Effector memory CD8-positive, alpha-beta T cell (primary cell): ENCODE measurements at places on chromosomes 6 and 20.

DNA sequence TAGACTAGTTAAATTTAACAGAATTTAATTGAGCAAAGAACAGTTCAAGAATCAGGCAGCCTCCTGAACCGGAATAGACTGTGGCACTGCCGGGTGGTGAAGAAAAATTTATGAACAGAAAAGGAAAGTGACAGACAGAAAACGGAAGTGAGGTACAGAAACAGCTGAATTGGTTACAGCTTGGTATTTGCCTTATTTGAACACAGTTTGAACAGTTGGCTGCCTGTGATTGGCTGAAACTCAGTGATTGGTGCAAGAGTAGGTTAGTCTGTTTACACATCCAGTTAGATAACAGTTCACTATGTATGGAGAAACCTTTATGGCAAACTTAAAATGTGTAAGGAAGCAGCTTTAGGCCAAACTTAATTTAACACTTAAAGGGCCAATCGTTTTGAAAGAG lies 116.0 kb upstream of the CITED2 start:
- no peaks in the 10 kb centered on the region for H3K36me3 ChIP-seq
- H3K27me3 ChIP-seq, result no peaks in the 10 kb centered on the region
- H3K4me3 ChIP-seq, result no peak overlapping the region
- peak overlapping the region; percentile 18 for H3K27ac ChIP-seq
- peak; percentile 26 for DNase-seq
- H3K4me1 ChIP-seq, result peaks cover 5% of the 10 kb centered on the region

- no peak overlapping the region for H3K27ac ChIP-seq
- H3K4me3 ChIP-seq, result no peak overlapping the region
- DNase-seq, result no peak
- H3K27me3 ChIP-seq, result no peaks in the 10 kb centered on the region
- H3K36me3 ChIP-seq, result no peaks in the 10 kb centered on the region
Observed at GRCh38 chr6:74128536-74128935, 432.5 kb downstream of the CD109 start.

DNA sequence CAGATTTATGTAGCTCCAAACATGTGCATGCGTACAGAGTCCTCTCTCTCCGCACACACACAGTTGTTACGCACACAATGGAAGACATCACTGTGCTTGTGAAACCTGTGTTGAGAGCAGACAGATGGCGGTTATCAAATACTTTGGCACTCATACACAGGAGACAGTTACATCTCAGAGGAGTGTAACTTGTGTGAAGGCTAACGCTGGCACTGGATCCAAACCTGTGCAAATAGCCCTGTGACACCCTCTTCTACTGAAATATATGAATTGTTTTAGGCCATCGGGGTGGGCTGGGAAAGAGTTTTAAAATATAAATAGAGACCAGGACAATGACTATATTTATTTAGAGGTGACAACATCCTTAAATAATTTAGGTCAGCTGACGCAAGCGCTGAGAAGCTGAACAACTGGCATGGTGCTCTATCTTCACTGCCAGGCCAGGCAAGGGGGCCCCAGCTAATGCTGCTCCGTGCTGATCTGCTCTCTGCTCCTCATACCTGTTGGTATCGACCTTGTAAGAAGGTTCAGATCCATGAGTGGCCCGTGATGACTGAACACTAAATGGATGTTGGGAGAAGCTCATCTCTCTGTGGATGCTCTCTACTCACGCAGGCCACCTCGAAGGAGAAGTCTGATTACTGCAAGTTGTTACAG lies 69.4 kb downstream of the FOXC1 start:
- no peaks in the 10 kb centered on the region for H3K36me3 ChIP-seq
- DNase-seq, result no peak
- no peak overlapping the region for H3K27ac ChIP-seq
- no peak overlapping the region for H3K4me3 ChIP-seq
- H3K27me3 ChIP-seq, result no peaks in the 10 kb centered on the region

- no peak for DNase-seq
- H3K27me3 ChIP-seq, result no peaks in the 10 kb centered on the region
- H3K36me3 ChIP-seq, result peaks cover 22% of the 10 kb centered on the region
- no peak overlapping the region for H3K4me3 ChIP-seq
Observed at GRCh38 chr6:144678844-144679243, 393.7 kb downstream of the UTRN start.

DNA sequence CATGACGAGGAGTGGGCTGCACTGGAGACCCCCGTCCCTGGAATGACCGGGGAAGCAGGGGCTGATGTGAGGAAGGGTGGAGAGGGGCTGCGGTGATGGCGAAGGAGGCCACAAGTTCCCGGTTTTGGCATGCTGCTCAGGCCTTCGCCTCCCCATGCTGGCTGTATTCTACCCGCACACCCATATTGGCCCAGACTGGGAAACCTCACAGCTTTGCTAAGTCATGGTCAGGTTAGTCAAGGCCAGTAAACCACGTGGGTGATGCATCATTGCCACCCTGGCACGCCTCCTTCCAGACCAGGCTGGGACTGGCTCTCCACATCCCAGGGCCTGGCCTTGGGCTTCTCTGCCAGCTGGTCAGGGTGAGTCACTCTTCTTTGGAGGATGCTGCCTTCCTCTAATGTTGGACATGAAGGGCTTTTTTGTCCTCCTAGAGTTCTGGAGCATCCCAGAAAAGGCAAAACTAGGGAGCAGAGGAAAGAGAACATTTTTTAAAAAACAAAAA lies 53.8 kb downstream of the PCNA start:
- H3K27me3 ChIP-seq, result no peaks in the 10 kb centered on the region
- H3K4me3 ChIP-seq, result no peak overlapping the region
- no peak overlapping the region for H3K27ac ChIP-seq
- no peak for DNase-seq
- peaks cover 3% of the 10 kb centered on the region for H3K4me1 ChIP-seq

DNA sequence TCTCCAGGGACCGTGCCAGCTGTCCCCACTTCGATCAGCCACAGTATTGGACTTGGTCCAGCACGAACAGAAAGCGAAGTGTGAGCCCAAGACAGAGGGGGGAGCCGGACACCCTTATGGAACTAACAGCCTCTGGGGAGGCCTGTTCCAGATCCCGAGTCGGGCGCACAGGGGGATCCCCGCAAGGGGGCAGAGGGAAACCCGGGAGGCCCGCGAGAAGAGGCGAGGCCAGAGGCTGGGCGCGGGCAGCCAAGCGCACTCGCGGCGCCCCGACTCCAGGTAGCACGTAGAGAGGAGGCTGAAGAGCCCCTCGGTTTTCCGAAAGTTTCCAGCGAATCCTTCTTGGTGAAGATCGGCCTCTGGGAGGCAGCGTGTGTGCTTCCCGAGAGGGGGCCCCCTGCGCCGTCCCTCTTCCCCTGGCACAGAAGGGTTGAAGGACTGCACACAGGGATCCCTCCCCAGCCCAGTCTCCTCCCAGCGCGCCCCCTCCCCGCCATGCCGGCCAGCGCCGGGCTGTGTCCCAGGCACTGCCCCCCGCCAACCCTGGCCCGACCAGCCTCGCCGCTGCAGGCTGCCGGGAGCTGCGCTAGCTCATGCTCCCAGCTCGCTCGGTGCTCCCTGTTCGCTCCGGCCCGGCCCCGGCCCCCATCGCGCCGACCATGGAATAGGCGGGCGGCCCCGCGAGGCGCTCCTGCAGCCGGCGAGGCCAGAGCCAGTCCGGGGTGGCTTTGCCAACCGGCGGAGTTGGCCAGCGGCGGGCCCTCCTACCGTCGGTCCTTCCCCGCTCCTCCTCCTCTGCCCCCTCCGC lies 577 bp upstream of the SLC24A3 start:
- DNase-seq, result no peak
- H3K27me3 ChIP-seq, result peaks cover 51% of the 10 kb centered on the region
- H3K36me3 ChIP-seq, result peaks cover 3% of the 10 kb centered on the region
- H3K27ac ChIP-seq, result no peak overlapping the region

DNA sequence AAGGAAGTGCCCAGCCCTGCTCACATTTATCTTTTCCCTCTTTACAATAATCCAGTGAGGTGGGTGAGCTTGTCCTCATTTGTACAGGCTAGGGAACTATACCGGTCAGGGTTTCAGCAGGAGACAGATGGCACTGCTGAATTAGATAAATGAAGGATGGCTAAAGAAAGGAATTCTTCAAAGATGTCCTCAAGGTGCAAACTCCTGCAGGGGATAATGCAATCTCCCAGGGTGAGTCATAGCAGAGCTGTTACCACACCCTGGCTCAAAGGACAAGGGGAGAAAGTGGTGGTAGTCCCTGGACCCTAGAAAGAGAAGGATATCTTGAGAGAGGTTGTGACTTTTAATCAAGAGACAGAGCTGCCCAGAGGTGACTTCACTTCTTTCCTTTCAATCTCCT lies 66.7 kb downstream of the RFPL4B start:
- no peak overlapping the region for H3K4me3 ChIP-seq
- no peaks in the 10 kb centered on the region for H3K36me3 ChIP-seq
- no peaks in the 10 kb centered on the region for H3K4me1 ChIP-seq
- H3K27me3 ChIP-seq, result peaks cover 17% of the 10 kb centered on the region

GRCh38 chr20:62426699-62427131 lies 624 bp downstream of the RBBP8NL start:
- H3K4me1 ChIP-seq, result peaks cover 2% of the 10 kb centered on the region
- H3K4me3 ChIP-seq, result no peak overlapping the region
- H3K36me3 ChIP-seq, result no peaks in the 10 kb centered on the region
- peaks cover 9% of the 10 kb centered on the region for H3K27me3 ChIP-seq

DNA sequence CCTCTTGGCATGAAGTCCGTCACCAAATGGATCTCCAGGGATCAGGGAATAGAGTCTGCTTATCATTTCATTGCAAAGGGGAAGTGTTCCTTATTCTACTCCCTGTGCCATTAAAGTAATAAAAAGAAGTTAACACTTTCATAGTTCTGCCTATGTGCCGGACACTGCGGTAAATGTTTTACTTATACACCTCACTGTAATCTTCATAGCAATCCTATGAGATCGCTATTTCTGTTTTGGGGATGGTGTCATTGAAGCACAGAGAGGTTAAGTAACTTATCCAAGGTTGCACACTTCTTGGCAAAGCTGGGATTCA lies 177.7 kb downstream of the TSHZ2 start:
- H3K4me3 ChIP-seq, result no peak overlapping the region
- no peak overlapping the region for H3K27ac ChIP-seq
- H3K4me1 ChIP-seq, result no peaks in the 10 kb centered on the region
- DNase-seq, result no peak
- H3K27me3 ChIP-seq, result peaks cover 14% of the 10 kb centered on the region
- no peaks in the 10 kb centered on the region for H3K36me3 ChIP-seq

- peaks cover 3% of the 10 kb centered on the region for H3K27me3 ChIP-seq
- peaks cover 3% of the 10 kb centered on the region for H3K36me3 ChIP-seq
- H3K27ac ChIP-seq, result no peak overlapping the region
- H3K4me3 ChIP-seq, result no peak overlapping the region
Observed at GRCh38 chr6:79246891-79247290, 12.4 kb upstream of the HMGN3 start.

- H3K27ac ChIP-seq, result no peak overlapping the region
- H3K27me3 ChIP-seq, result peaks cover 5% of the 10 kb centered on the region
- no peaks in the 10 kb centered on the region for H3K36me3 ChIP-seq
- H3K4me3 ChIP-seq, result no peak overlapping the region
- no peaks in the 10 kb centered on the region for H3K4me1 ChIP-seq
Observed at GRCh38 chr6:138814179-138814834, 18.4 kb downstream of the ECT2L start.

DNA sequence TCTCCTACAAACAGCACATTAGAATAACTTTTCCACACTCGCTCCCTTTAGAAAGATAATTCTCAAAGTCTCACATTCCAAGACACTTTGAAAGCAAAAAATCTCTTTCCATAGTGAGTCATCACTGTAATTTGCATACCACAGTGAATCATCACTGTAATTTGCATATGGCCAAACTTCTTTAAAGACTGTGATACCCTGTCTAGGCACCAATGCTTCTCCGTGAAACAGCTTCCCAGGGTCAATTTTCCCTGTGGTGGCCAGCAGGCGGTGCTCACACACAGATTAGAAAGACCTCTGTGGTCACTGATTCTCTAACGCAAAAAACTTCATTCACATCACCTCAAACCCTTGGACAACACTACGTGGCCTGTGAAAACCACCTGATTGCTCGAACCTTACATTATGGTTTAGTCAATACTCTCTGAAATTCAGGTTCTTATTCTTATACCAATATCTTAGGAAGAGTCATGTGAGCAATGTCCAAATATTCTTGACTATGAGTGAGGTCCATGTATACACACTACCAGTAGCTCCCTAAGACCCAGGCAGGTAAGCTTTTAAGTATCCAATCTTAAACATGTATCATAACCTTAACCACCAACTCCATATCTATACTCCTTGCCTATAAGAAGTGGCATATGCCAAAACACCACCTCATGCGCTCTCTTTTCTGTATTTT lies 78.5 kb upstream of the PHACTR1 start:
- peaks cover 22% of the 10 kb centered on the region for H3K27me3 ChIP-seq
- H3K27ac ChIP-seq, result no peak overlapping the region
- H3K4me1 ChIP-seq, result no peaks in the 10 kb centered on the region
- no peak overlapping the region for H3K4me3 ChIP-seq

- peaks cover 8% of the 10 kb centered on the region for H3K4me1 ChIP-seq
- DNase-seq, result no peak
- H3K36me3 ChIP-seq, result peaks cover 27% of the 10 kb centered on the region
- H3K4me3 ChIP-seq, result no peak overlapping the region
- H3K27ac ChIP-seq, result no peak overlapping the region
Observed at GRCh38 chr6:34587325-34587724, 31.2 kb upstream of the SPDEF start.

- no peak for DNase-seq
- H3K36me3 ChIP-seq, result peaks cover 32% of the 10 kb centered on the region
- H3K4me3 ChIP-seq, result peak overlapping the region; percentile 92
- peaks cover 59% of the 10 kb centered on the region for H3K4me1 ChIP-seq
- H3K27me3 ChIP-seq, result no peaks in the 10 kb centered on the region
Observed at GRCh38 chr6:110876806-110877564, 2.4 kb downstream of the AMD1 start.

- peaks cover 4% of the 10 kb centered on the region for H3K36me3 ChIP-seq
- no peak for DNase-seq
- H3K4me1 ChIP-seq, result no peaks in the 10 kb centered on the region
Observed at GRCh38 chr6:44064089-44064947, 62.9 kb downstream of the MRPL14 start.

GRCh38 chr20:40160097-40160550 lies 528.9 kb downstream of the MAFB start:
- no peaks in the 10 kb centered on the region for H3K27me3 ChIP-seq
- no peak overlapping the region for H3K4me3 ChIP-seq
- H3K36me3 ChIP-seq, result peaks cover 2% of the 10 kb centered on the region
- no peak for DNase-seq
- H3K4me1 ChIP-seq, result no peaks in the 10 kb centered on the region

GRCh38 chr6:111862314-111862713 lies 10.9 kb downstream of the FYN start:
- H3K27me3 ChIP-seq, result no peaks in the 10 kb centered on the region
- DNase-seq, result no peak
- H3K4me3 ChIP-seq, result peak overlapping the region; percentile 36
- peaks cover 40% of the 10 kb centered on the region for H3K36me3 ChIP-seq

- no peak for DNase-seq
- peak overlapping the region; percentile 99 for H3K27ac ChIP-seq
- H3K4me1 ChIP-seq, result peaks cover 64% of the 10 kb centered on the region
- peak overlapping the region; percentile 98 for H3K4me3 ChIP-seq
- H3K36me3 ChIP-seq, result peaks cover 67% of the 10 kb centered on the region
Observed at GRCh38 chr20:24950128-24950835, 1.2 kb downstream of the CST7 start.

GRCh38 chr6:167968091-167968490 lies 29.4 kb upstream of the KIF25 start:
- no peak for DNase-seq
- H3K4me1 ChIP-seq, result no peaks in the 10 kb centered on the region
- H3K36me3 ChIP-seq, result no peaks in the 10 kb centered on the region
